ENCODE measurements at places on chromosomes 5 and 9. TPM values are rescaled to one million over a fixed set of nuclear protein-coding genes. Genes with fewer than 3 reads are reported as not detected.

SPATA31C1 gene
- not detected for total RNA-seq

DNA sequence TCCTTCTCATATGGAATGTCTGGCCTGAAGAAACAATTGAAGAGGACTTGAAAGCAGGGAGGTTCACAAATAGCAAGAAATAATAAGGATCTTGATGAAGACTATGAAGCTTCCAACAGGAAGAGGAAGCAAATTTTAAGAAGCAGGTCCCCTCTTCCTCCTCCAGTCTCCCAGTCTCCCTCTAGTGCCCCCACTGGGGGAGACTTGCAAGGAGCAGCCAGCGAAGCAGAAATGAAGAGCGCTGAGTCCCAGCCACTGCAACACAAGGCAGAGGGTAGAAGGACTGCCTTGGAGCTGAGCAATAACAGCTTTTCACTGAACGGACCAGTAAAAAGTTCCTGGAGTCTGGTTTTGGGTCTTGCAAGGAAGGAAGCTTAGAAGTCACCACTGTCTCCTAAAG, 32.6 kb upstream of the ACO1 start:
- H3K36me3 ChIP-seq, result no peaks in the 10 kb centered on the region
- no peak overlapping the region for H3K27ac ChIP-seq
- H3K27me3 ChIP-seq, result no peaks in the 10 kb centered on the region
- H3K4me3 ChIP-seq, result no peak overlapping the region
- H3K4me1 ChIP-seq, result no peaks in the 10 kb centered on the region

GRCh38 chr5:172707285-172708182, 63.5 kb downstream of the DUSP1 start:
- no peak overlapping the region for H3K4me3 ChIP-seq
- no peaks in the 10 kb centered on the region for H3K36me3 ChIP-seq
- no peaks in the 10 kb centered on the region for H3K4me1 ChIP-seq
- DNase-seq, result peak; percentile 36

GRCh38 chr5:73531356-73531755, 33.1 kb downstream of the BTF3 start:
- no peaks in the 10 kb centered on the region for H3K4me1 ChIP-seq
- H3K27ac ChIP-seq, result no peak overlapping the region

- H3K4me3 ChIP-seq, result no peak overlapping the region
- H3K27ac ChIP-seq, result no peak overlapping the region
- no peak for DNase-seq
- H3K4me1 ChIP-seq, result no peaks in the 10 kb centered on the region
These were observed 76.0 kb downstream of the PRR16 start for GRCh38 chr5:120540097-120540496.

DNA sequence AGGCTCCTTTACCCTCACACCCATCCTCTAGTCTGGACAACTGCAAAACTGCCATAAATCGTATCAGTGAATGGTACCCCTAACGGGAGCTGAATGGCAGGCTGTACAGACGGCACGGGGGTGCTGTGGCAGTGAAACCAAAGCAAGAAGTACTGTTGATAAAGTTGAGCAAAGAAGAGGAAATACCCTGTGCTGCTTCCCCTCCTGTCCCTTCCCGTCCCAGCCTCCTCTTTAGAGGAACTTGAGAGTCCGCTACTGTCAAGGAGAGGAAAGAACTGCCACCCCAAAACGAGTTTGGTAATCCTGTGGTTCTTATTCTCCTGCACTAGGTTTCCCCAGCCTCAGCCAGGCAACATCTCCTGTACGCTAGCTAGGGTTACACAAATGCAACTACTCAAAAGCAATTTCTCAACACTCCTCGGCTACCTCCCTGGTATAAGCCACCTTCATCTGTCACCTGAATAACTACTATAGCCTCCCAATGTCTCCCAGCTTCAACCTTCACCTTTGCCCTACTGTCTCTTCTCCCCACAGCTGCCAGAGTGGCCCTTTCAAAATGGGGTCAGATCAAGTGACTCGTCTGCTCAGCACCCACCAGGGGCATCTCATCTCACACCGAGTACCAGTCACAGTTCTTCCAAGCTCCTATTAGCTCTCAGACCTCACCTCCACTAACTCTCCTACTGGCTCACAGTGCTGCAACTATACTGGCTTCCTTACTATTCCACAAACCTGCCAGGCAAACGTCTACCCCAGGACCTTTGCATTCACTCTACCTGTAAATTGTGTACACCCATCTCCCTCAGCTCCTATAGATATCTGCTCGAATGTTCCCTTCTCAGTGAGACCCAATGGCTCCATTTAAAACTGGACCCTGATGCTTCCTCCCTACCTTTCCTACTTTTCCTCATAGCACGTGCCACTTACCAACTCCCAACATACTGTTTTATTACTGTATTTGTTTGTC, 4.1 kb downstream of the GLRX start:
- H3K27me3 ChIP-seq, result no peaks in the 10 kb centered on the region
- no peak overlapping the region for H3K4me3 ChIP-seq
- DNase-seq, result no peak
- H3K27ac ChIP-seq, result peak overlapping the region; percentile 27
- peaks cover 23% of the 10 kb centered on the region for H3K4me1 ChIP-seq
- no peaks in the 10 kb centered on the region for H3K36me3 ChIP-seq

Measured in body of pancreas (tissue), 4 donors.